Central memory CD4-positive, alpha-beta T cell (primary cell): ENCODE measurements at places on chromosomes 2 and 18.

GRCh38 chr18:67672155-67672554 is 155.6 kb upstream of the DSEL start:
- DNase-seq = no peak

GRCh38 chr2:84781942-84782716 is 98.8 kb downstream of the TRABD2A start:
- peak; percentile 66 for DNase-seq

DNA sequence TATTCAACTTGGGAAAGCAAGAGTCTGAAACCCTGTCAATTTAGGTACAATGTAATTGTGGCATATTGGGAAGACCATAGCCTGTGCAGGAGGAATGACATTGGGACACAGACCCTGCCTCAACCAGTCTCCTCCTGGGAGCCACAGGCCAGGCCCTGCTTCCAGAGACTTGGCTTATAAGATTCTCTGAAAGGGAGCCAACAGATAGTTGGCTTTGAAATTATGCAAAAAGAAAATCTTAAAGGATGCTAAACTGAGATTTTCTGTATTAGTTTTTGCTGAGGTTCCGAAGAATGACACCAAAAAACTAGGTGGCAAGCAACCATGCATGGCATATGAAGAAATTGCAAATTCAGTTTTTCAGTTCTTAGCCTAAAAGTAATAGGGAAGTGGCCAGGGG is 76.4 kb upstream of the CYRIA start:
- no peak for DNase-seq

- DNase-seq = no peak
Measured at GRCh38 chr2:126367361-126367760, 288.6 kb upstream of the GYPC start.

DNA sequence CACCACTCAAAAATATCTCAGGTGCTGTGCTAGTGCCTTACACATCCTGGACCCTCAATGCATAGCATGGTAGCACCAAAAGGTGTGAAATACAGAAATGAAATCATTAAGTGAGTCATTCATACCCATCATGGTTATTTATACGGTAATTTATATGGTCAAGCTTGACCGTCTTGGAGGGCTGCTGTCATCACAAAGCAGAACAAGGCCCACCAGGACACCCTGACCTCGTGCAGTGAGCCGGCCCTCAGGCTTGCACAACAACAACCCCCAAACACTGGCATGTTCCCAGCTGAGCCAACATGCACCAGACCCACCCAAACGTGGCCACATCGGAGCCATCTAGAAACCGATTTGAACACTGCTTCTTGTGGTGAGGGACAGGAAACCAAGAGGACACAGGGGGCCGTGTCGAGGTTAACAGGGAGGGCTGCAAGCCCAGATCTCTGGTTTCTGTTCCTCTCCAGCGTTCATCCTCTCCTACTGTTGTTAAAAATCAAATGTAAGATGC is 378.5 kb upstream of the ID2 start:
- DNase-seq = peak; percentile 74

DNA sequence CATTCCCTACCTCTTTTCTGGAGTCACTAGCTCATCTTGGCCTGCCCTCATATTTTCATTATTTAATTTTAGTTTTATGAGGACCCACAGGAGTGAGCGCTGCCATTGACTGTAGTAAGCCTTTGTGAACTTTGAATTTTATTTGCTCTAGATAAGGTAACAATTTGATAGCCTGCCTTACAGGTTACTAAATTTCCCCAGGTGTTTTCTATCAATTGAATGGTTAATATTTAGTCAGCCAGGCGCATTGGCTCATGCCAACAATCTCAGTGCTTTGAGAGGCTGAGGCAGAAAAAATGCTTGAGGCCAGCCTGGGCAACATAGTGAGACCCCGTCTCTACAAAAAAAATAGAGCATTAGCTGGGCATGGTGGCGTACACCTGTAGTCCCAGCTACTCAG is 50.2 kb downstream of the DAW1 start:
- no peak for DNase-seq

DNA sequence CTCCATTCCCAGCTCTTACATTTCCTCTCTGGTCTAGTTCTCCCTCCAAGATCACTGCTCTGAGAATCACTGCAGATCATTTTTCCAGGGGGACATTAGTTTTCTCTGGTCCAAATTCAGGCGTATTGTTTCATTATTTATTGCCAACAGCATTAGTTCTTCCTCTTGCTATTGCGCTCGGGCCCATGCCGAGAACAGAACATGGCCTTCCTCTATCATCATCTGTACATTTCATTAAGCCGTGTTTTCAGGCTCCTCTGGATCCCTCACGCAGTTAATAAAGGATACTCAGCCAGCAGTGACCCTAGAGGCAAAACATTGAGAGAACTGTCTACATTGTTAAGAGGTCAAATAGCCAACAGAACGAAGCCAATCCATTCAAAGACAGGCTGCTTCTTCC is 63.9 kb downstream of the CCBE1 start:
- no peak for DNase-seq

- no peak for DNase-seq
Measured at GRCh38 chr2:238873841-238874240, 26.0 kb downstream of the TWIST2 start.

- no peak for DNase-seq
Measured at GRCh38 chr2:53964257-53964952, 6.4 kb downstream of the PSME4 start.

- no peak for DNase-seq
Measured at GRCh38 chr2:73063909-73064875, 7.3 kb downstream of the SFXN5 start.

DNA sequence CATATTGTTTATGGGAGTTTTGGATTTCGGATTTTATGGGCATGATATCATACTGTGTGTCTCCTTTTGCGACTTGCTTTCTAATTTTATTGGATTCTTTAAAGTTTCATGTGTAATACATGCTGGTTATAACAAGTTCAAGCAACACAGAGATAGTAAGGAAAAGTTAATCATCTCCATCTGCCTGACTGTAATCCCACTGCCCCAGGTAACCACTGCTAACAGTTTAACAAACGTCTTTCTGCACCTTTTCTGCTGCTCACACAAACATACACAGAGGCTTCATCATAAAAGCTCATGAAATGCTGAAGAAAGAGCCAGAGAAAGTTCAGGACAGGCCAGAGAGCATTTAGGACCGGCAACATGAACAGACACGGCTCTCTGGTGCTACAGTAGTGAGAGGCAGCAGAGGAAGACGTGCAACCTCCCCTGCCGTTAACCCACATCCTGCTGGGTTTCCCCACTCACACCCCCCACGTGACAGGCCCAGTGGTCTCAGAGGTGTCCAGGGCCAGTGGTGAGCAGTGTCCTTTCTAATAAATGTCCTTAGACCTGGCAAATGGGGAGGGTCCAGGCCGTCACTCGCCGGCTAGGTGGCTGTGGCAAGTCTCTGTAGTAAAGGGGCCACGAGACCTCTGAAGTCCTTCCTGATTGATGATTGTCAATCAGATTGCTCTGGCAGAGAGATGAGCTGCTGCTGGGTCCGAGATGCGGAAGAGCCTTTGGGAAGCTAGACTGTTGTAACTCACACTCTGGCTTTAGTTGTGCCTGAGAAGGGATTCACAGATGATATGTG is 43.0 kb upstream of the SLC1A4 start:
- DNase-seq = peak; percentile 42

- DNase-seq = no peak
Measured at GRCh38 chr2:138846216-138846821, 66.1 kb upstream of the NXPH2 start.

DNA sequence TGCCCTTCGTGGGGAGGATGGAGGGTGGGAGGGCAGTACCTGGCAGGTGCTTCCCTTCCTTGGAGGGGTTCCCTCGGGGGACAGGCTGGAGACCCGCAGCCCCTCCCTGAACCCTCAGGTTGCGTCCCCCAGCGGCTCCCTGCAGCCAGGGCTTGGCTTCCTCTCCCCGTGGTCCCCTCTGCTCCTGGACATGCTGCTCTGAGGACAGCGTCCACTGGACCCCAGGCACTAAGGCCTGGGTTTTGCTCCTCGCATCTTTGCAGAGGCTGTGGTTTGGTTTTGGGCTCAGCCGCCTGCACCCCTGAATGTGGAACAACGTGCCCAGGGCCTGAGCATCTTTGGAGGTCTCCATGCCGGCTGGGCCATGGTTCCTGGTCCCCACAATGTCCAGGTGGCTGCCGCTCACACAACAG is 133.5 kb downstream of the PTGR3 start:
- DNase-seq = no peak

GRCh38 chr2:235773188-235773928 is 279.5 kb downstream of the AGAP1 start:
- no peak for DNase-seq

DNA sequence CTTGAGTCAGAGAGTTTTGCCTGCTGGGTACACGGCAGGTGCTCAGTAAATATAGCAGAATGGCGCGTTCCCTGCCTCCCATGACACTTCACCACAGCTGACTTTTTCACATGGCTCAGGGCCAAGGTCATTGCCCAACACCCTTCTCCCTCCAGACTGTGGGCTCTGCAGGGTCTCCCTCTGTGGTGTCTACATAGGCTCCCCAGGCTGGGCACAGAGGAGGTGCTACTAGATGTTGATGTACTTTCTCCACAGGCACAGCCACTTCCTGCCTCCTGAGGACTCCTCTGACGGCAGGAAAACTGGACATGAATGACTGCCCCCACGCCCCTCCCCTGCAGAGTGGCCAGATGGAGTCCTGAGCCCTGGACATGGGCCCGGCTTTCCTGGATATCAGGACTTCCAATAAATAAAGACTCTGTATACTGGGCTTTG is 4.2 kb downstream of the CHCHD5 start:
- DNase-seq = no peak

GRCh38 chr2:226977775-226978190 is 141.9 kb downstream of the RHBDD1 start:
- DNase-seq = no peak

DNA sequence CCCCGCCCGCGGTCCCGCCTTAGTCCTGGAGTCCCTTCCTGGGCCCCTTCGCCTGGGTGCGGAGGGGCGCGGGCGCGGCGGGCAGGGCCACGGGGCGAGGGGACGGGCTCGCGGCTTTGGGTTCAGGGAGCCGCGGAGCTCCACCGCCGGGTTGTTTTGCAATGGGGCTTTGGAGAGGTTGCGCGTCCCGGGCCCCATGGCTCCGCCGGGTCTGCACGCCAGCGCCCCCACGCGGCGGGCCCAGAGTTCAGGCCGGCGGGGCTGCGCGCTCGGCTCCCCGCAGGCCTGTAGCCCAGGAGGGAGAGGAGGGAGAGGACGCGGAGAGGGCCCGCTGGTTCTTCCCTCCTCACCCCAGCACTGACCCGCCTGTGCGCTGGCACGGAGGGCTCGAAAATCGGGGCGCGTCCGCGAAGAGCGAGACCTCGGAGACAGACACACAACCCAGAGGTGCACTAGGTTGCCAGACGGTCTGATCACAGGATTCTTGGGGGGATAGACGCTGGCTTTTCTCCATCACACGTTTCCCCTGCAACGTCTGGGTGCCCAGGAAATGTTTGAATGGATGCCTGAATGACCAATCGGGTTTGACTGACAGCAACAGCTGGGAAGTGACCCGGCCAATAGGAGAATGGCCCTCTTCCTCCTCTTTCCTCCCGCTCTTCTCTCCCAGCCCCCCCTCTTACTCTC is 4.9 kb upstream of the SIX2 start:
- DNase-seq = no peak

- no peak for DNase-seq
Measured at GRCh38 chr18:50356036-50356945, 18.6 kb upstream of the SKA1 start.

DNA sequence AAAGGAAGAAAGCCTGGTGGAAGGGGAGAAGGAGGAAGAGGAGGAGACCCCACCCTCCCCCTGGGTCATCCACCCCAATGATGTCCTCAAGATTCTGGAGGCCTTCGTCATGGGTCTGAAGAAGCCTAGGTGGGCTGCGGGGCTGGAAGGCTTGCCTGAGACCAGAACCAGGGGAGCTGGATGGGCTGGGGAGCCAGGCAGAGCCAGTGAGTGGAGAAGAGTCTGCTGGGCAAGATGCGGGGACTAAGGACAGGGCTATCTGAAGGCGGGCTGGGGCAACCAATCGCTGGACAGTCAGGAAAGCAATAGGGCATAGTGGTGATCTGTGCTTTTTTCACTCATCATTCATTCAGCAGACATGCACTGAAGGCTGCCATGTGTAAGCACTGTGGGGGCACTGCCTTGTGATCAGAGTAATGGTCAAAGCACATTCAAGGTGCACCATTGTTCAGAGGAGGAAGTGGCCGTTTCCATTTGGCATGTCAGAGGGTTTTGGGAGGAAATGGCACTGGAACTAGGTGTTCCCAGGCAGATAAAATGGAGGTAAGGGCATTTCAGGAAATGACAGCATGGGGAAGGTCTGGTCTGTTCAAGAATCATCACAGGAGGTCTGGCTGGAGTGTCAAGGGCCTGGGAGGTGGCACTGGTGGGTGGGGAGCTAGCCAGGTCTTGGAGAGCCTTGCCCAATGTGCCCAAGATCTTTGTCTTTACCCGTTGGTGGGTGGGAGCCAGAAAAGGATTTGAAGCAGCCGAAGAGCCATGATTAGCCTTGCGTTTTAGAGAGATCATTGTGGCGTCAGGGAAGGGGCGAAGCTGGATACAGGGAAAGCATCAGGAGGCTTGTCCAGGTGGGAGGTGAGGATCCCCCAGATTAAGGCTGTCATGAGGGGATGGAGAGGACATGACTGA is 24.2 kb downstream of the OTOF start:
- DNase-seq = no peak

GRCh38 chr2:196399722-196400691 is 228.6 kb upstream of the STK17B start:
- no peak for DNase-seq

- DNase-seq = no peak
Measured at GRCh38 chr2:98946855-98947254, 10.8 kb upstream of the CRACDL start.

- no peak for DNase-seq
Measured at GRCh38 chr2:213065583-213066442, 85.6 kb downstream of the IKZF2 start.

- DNase-seq = no peak
Measured at GRCh38 chr2:30584116-30584515, 137.1 kb downstream of the LCLAT1 start.

DNA sequence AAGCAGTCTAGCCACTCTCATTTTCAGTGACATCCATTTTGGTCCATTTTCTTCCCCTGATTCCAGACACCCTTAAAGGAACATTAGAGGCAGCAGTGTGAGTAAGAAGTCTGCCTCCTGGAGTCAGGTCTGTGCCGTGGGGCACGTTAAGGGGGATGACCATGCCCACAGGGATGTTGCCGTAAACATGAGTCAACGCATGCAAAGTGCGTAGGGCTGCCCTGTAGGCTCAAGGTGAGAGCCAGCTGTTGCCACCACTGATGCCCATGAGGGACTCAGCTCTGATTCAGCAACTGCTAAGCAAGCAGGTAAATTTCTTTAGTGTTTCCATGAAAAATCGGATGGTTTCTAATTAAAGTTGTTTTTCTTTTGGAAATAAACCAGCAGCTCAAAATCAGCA is 61.4 kb upstream of the TFCP2L1 start:
- no peak for DNase-seq

DNA sequence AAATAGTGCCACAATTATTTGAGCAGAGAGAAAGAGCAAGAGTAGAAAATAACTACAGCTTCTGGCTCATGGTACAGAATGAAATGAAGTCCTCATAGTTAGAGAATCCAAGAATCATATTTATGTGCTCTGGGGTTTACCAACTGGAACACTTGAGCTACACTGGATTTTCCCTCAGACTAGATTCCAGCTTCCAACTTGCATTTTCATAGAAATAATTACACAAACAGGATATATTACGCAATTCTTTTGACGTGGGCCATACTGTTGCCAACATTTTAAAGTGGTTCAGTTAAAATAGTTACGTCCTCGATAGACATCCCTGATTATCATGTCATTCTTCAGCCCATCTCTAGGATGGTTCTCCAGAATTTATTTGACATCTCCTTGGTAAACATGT is 129.2 kb downstream of the ETAA1 start:
- DNase-seq = no peak
